ENCODE measurements at places on chromosomes 2 and 18.

DNA sequence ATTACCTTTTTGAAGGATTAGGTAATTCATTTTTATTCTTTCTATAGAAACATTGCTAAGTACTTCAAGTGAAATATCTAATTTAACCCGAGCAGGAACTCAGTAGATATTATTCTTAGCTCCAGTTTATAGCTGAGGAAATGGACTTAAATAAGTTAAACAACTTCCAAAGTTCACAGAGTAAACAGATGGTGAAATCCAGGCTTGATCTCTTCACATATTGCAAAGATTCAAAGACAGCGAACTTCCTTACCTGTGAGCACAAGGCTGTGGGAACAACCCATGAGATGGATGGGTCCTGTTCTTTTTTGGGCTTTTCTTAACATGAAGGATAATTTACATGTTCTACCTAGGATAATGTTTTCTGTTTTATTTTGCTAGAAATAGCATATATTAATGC lies 439.0 kb downstream of the IRS1 start:
- DNase-seq = no peak

DNA sequence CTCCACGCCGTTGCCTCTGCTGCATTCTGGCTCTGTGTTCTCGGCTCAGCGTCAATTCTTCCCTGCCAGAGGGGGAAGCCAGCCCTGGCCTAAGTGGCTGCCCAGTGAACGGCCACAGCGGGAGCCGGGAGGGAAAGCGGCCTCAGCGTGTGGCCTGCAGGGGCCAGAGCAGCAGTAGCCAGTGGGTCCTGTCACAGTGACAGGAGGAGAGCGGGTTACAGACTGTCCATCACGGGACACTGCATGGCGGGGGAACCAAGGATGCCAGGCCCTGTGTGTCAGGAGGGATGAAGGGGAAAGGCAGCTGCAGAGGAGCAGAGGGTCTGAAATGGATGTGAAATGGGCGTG lies 39.7 kb downstream of the PDIA6 start:
- no peak for DNase-seq

DNA sequence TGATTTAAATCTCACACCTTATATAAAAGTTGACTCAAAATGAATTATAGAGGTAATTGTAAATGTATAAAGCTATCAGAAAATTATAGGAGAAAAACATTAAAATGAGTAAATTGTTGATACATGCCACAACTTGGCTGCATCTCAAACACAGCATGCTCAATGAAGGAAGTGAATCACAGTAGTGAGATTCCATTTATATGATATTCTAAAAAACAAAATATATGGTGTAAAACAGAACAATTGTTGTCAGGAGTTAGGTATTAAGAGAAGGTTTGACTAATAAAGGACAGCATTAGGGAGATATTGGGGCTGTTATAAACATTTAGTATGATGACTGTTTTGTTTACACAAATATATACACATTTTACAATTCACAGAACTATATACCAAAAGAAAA lies 356.6 kb upstream of the CELF4 start:
- no peak for DNase-seq

DNA sequence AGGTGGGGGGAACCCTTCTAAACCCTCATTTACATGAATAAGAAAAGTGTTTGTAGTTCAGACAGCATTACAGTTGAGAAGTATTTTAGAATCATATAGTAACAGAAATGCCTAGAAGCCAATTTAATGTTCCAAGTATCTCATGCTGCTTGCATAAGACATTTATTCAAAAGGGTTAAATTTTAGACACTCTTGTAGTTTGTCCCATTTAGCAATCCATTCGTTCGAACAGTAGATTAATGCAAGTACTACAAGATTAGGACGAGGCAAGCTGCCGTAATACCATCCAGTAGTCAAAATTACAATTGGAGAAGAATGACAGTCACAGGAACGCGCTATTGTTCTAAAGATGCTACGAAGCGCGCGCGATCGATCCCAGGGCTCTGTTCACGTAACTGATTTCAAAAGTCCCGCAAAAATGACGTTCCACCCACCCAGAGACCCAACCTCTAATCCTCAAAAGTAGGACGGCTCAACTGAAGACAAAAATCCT lies 1.2 kb downstream of the TMEM237 start:
- peak; percentile 81 for DNase-seq

DNA sequence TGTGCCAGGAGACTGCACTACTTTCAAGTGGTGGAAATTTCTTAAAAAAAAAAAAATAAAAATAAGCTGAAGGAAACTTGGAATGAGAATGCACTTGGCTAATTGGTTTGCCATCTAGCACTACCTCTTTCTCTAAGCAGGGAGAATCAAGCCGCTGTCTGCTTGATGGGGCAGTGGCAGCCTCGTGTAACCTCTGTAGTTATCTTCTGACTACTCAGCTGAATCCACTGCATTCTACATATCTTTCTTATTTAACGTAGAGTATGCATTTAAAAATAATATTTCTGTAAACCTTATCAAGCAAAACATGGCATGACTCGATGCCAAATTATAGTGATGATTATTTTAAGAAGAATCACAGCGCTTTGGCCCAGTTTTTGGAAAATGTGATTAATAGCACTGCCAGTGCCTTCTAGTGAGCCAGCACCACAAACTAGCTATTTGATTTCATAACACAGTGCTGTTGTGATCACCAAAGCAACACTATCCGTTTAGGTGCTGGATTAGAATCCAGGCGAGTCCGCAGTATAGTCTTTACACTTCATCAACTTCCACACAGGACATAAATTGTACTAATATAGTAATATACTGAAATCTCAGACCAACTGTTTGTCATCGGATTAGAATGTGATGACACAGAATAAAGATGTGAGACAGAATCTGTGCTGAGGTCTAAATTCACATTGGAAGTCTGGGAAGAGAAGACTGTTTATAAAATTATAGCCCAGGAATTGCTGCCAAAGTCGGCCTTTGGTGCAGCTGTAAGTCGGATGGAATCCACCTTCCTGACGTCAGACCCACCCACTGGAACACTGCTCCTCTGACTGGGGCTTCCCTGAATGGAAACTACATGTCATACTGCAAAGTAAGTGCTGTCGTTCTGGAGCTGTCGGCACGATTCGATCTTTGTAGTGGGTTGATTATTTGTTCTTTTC lies 136.5 kb upstream of the ETAA1 start:
- no peak for DNase-seq

All from Kasumi-1 (cell line).